ENCODE measurements at places on chromosomes 6 and 20.

- no peak for DNase-seq
These were observed 223.6 kb upstream of the CITED2 start for GRCh38 chr6:139597771-139598755.

GRCh38 chr6:130314271-130314670 is 51.5 kb upstream of the TMEM200A start:
- DNase-seq: no peak

DNA sequence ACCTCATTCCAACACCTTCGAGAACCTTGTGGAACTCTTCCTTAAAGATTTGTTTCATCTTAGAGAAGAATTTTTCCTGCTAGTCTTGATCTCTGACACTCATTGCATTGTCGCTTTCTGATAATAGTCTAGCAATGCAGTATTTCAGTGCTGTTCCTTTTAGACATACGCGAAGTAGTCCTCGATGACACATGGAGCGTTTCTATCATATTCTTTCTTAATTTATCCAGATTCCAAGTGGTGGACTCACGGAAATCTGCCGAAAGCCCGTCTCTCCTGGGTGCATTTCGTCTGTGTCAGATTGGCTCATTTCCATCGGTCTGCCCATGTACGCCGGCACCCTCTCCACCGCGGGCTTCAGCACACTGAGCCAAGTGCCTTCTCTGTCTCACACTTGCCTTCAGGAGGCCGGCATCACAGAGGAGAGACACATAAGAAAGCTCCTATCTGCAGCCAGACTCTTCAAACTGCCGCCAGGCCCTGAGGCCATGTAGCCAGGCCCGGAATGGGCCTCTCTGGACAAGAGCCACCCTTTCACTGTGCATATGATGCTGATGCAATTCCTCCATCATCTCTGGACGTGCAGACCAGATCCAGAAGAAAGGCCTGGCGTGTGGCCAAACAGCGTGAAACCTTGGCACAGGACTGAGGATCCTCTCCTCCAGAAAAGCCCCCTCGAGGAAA is 198.6 kb upstream of the UST start:
- DNase-seq: no peak

- no peak for DNase-seq
These were observed 493.8 kb downstream of the UTRN start for GRCh38 chr6:144778773-144779492.
